ENCODE measurements at places on chromosomes 7 and 10.

- no peak for DNase-seq
These were observed 174.0 kb downstream of the CELF2 start for GRCh38 chr10:11191678-11192077.

DNA sequence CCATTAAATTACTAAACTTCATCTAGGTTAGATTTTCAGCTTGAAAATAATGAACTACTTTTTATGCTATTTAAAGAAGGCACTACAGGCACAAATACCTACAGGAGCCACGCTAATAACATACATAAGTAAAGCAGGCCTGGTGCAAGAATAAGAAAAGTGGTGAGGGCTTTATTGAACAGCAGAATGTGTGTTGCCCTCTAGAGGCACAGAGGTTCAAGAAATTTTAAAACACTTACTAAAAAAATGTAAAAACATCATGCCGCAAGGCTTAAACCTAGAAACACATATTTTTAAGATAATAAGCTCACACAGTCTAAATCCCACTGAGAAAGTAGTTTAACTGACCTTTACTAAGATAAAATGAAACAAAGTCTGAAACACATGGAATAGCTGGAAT lies 20.3 kb downstream of the CACUL1 start:
- DNase-seq: no peak

GRCh38 chr10:128704716-128705115 lies 578.5 kb upstream of the MKI67 start:
- no peak for DNase-seq

- DNase-seq: no peak
These were observed 23.5 kb downstream of the PFKFB3 start for GRCh38 chr10:6226216-6226615.

DNA sequence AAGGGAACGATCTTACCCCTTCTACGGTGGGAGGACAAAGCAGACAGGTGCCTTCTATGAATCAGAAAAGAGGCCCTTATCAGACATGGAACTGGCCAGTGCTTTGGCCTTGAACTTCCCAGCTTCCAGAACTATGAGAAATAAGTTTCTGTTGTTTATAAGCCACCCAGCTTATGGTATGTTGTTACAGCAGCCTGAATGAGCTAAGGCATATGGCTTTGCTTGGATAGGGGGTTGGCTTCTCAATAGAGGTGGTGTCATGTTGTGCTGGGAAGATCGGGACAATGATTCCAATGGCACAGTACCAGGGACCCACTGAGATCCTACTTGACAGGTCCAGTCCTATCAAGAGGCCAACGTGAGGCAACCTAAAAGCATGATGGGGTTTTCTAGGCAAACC lies 183.4 kb upstream of the BMPER start:
- DNase-seq: no peak

- DNase-seq: no peak
These were observed 11.1 kb downstream of the MAFK start for GRCh38 chr7:1541431-1542162.

DNA sequence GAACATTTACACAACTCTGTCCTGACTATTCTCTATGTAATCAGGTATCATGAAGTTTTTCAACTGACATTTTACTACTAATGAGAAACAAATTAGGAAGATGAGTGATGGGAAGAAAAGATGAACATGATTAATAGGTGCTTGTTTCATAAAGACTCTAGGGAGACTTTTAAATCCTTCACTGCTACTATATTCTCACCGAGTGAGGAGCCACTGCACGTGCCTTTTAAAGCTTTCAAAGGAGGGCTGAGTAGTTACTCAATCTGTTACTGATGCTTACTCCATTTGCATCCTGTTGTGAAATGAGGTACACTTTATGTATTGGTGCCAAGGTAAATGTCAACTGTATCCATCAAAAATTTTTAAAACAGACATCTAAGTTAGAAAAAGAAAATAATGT lies 1.3 kb upstream of the COMMD3 start:
- no peak for DNase-seq

DNA sequence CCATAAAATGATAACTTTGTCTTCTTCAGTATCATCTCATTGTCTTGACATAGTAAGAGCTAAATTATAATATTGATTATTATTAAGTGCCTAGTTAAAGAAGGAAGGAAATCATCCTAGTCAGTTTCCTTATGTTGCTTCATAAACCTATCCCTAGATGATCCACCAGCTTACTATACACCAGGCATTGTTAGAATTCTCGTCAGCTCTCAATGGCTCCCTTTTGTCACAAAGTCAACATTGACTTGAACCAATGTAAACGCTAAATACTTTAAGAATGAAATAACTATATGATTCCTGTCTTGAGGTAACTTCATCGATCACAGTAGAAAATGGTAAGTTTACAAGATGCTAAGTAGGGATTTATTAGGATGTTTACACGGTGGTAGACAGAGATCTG lies 1162.9 kb downstream of the CNTNAP2 start:
- no peak for DNase-seq

DNA sequence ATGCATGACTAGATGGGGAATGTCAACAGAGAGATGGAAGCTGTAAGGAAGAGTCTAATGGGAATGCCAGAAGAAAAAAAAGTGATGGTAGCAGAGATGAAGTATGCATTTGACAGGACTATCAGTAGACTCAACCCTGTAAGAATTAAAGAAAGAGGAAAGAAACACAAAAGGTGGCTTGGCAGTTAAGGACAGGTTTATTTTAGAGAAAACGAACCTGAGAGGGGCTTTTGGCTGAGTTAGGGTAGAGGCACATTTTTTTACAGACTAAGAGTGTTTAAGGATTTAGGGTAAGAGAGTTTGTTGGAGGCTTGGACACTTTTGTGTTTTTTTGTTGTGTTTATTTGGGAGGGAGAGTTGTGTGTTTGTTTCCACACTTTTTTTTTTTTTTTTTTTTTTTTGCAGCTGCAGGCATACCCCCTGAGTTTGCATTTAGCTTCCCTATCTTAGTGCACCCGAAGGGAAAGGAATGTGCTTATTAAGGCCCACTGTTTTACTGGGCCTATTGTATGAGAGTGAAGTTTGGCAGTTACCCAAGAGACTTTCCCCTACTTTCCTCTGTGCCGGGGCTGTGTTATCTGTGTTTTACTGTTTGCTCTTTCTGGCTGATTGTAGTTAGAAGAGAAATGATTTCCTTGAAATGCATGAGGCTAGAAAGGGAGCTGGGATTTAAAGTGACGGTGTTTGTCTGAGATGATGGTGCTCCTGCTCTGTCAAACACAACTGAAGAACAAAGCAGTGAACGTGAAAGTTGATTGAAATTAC lies 32.0 kb downstream of the NPVF start:
- no peak for DNase-seq

DNA sequence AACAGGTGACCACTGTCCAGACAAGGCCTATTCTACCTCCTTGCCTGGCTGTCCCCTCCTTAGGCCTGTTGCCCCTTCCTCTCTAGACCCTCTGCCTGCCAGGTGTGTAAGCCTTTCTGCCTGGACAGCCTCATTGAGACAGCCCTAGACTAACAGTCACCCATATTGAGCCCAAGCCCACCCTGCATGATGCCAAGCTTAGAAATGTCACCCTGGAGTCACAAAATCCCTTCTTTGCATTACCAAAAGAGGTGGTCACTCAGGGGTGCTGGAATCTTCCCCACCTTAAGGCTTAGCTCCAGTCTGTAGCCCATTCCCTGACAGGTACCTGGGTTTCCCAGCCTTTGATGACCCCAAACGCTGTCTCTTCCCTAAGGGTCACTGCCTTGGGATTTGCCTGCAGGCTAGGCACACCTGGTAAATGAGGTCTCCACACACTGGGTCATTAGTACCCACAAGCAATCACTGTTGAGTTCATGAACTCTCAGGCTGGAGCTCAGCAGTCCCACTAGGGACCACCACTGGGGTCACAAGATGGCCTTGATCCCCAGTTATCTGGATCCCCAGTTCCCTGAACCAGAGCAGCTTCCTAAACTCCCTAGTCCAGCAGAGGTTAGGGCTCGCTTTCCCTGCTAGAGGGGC lies 54.9 kb upstream of the CAMK2B start:
- DNase-seq: no peak

DNA sequence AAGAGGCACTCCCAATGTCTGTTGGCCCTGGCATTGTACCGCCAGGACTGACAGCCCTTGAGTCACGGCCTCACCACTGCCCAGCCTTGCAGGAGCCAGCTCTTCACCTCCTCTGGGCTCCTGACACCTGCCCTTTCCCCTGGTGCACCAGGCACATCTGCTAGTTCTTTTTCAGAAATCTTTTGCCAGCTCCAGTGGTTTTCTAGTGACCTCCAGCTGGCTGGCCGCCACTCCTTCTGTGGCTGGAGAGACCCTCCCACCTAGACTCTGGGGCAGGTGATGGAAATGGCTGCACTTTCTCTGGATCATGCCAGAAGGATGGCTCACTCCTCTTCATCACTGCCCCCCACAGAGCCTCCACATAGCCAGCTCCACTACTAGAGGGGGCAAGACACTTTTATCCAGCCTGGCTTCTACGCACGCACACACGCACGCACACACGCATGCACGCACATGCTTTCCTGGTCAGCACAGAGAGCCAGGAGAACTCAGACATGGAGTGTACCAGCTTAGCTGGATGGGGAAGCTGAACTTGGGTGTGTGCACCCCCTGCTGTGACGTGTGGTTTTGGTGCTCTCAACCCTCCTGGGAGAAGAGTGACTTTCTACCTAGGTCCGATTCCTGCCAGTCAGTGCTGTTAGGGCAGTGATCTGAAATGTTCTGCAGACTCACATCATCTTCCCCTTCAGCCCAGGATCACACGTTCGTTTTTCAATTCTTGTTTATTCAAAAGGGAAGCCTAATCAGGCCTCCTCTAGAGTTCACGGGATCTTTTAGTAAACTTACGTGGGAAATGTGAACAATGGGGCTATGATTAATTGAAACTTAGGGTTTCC lies 222.0 kb downstream of the PRPF18 start:
- no peak for DNase-seq

DNA sequence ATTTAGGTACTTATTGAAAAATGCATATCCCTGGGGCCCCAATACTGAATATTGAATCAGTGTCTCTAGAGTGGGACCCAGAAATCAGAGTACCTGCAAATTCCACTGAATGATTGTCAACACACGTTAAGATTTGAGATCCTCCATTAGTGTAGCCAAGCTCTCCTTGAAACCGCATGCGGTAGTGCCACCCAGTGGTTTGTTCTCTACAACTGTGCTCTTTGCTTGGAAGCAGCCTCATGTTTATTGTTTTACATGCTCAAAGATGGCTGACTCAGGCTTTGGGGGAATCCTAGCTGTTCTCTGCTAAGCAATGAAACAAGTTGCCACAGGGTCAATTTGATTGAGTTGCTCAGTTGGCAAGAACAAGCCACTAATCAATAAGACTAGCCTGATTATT lies 340.2 kb upstream of the CELF2 start:
- peak; percentile 43 for DNase-seq

- DNase-seq: no peak
These were observed 247.8 kb downstream of the CELF2 start for GRCh38 chr10:11265484-11265883.

DNA sequence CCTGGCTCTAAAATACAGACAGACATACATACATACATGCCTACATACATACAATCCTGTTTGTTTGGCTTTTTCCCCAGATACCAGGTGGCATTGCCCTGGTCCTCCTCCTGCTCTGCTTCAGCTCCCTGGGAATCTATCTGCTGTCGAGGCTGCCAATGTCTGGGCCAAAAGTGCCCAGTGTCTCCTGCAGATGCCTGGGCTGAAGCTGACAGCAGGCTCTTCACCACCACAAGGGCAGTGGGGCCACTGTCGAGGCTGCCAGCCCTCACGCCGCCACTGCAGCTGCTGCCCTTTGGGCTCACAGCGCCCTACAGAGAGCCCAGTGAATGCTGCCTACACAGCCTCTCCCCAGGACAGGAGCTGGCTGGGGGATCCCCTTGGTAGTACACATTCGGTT lies 18.0 kb upstream of the STN1 start:
- DNase-seq: no peak

DNA sequence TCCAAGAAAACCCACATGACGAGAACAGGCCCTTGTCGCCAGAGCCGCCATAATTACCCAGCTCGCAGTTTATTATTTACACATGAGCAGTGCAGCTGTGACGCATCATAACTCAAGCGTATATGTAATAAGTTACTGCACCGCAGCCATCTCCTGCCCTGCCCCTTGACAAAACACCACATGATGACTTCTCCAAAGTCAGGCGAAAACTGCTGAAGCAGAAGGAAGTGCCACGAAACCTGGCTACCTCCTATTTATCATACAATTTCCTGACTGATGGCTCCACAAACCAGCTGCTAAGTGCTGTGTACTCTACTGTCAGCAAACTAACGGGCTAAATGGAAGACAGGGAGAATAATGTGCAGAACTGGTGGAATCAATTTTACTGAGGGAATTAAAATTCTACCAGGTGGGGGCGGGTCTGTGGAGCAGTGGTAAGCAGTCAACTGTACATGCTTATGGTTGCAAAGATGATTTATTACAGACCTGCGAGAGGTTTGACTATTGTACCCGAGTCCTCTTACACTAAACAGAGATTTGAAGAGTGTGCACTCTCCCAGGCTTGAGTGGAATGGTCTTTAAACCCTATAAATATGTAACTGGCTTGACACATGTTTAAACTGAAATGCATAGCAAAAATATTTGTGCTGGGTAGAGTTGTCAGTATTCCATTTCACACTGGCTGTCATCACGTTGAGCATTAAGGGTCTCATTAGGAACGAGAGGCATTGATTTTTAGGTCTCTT lies 156.0 kb downstream of the GLI3 start:
- no peak for DNase-seq

DNA sequence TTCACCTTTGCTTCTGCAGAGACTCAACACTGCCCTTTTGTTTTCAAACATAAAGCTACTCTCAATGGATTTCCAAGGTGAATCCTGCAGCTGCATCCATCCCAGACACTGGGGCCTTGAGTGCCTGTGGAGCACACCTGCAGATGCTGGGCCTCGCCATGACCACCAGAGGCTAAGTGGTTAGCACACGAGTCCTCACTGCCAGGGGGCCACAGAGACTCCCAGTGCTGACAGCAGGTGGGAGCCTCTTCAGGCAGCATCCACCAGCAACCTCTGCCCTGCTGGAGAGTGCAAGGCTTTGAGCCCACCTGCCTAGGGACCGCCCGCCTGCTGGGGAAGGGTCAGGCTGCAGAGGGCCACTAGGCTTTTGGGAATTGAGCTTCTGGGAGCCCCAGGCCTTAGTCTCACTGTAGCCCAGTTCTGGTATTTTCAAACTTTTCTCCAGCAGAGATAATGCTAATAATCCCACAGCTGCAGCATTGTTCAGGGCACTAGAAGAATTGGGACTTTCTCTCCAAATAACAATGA lies 9.4 kb upstream of the HPS1 start:
- no peak for DNase-seq

Data from skeletal muscle cell (primary cell).